CD4-positive, alpha-beta T cell treated with Interferon alpha-2 for 1 hour (primary cell): ENCODE measurements at places on chromosomes 11 and 22.
A peak's percentile ranks its signal among the peaks of the same experiment; 100 is the strongest.

- DNase-seq = no peak
Measured at GRCh38 chr11:108369064-108369463, 98.3 kb downstream of the C11orf65 start.

DNA sequence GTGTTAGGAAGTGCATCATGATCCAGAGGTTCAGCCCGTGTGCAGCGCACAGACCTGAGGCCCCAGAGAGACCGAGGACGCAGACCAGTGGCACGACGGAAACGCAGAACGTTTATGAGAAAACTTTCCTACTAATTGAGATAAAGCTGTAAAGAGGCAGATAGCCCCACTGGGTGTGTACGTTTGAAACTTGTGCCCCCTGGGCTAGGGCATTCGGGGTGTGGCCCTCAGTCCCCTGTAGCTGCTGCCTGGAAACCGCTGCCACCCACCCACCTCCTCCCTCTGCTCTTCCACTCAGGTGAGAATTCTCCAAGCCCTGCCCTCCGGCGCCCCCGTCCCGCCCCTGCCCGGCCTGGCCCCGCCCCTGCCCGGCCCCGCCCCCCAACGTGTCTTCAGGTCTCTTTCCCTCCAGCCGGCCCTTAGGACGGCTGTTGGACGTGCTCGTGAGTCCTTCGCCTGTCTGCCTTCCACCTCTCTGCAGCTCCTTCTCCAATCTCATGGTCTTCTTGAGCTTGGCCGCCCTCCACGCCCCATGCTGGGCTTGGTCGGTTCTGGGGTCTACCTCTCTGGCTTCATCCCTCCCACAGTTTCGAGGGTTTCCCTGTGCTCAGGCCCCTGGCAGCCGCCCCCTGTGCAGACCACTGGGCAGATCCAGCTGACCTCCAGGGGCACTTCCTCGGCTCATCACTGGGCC, 12.1 kb downstream of the MAPK8IP2 start:
- DNase-seq = no peak

GRCh38 chr11:112753706-112754105, 207.5 kb upstream of the NCAM1 start:
- no peak for DNase-seq

DNA sequence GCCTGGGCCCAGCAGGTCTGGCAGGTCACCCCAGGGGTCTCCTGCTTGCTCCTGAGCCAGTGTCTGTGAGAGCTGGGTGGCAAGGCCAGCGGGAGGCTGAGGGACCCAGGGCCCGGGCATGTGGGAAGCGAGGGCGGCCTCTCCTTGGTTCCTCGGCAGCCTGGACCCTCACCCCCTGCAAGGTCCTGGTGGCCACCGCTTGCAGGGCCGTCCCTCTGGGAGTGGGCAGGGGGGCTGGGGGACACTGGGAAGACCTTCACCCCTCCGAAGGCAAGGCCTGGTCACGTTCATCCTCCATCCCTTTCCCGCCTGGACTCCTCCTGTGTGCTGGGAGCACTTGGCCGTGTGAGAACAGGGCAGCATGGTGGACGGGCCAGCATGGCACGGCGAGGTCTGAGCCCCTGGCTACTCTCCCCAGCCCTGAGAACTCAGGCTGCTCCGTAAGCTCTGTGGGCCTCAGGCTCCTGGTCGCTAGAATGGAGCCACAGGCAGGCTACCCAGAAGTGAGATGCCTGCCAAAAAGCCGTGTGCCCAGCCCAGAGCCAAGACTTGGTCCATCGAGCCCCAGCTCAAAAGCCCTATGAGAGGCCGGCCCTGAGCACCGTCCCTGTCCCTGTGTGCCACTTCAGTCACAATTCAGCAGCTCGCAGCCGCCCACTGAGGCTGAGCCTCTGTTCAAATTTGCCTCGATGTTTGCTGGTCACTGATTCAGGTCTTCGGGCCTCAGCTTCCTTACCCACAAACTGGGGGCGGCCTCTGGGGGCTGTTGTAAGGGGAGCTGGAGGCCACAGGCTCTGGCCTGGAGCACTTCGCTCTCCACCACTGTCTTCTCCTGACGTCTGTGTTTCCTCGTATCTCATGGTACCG, 45.0 kb downstream of the IGLL1 start:
- no peak for DNase-seq

DNA sequence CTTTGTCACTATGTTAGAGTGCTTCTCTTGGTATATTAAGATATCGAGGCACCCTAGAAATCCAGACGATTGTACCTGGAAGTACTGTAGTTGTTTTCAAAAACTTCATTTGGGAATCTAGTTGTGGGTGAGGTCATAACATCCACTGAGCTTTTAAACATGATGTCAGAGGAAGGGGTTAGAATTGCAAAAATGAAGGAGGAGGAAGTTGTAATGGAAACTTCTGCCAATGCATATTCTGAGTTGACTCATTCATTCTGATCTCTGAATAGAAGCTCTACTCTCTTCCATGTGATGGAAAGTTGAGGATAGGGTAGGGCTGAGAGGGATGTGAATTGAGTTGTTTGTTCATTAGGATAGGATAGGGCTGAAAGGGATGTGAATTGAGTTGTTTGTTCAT, 7.7 kb downstream of the CD44 start:
- peak; percentile 46 for DNase-seq

- no peak for DNase-seq
Measured at GRCh38 chr11:11380883-11381282, 27.8 kb upstream of the CSNK2A3 start.

GRCh38 chr22:29257751-29258181, 10.0 kb downstream of the RHBDD3 start:
- DNase-seq = no peak

GRCh38 chr11:129145276-129145675, 46.8 kb downstream of the ARHGAP32 start:
- no peak for DNase-seq

GRCh38 chr22:46723882-46724281, 14.2 kb downstream of the CERK start:
- DNase-seq = no peak

GRCh38 chr11:5841797-5842196, at the start of gene OR52E6:
OR52E6 (minus strand) TSS chr11:5841897; CDS start chr11:5841897, 0 bp downstream.
- no peak for DNase-seq

DNA sequence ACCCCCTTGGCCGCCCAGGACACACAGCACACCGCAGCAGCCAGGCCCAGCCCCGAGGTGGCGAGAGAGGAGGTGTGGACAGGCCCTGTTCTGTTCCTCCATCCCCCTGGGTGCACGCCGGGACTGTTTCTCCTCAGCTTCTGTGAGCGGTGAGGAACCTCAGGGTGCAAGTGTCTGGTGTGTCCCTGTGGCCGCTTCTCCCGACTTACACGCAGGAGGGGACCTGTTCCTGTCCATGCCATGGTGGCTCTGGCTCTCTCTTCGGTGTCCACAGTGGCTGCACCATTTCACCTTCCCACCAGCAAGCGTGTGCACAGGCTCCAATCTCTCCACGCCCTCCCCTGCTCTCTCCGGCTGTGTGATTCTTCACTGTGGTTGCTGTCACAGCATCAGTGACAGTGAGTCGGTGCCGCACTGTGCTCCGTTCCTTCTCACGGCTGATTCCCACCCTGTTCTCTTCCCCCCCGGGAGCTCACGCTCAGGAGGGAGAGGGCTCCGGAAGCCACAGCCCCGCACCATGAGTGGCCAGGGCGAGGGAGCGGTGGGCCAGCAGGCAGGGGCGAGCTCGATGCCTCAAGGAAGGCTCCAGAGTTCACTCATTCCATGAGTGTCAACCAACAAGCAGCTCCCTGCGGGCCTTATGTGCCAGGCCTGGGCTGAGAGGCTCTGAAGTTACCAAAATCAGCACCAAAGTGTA, 18.6 kb upstream of the WNT7B start:
- DNase-seq = no peak

DNA sequence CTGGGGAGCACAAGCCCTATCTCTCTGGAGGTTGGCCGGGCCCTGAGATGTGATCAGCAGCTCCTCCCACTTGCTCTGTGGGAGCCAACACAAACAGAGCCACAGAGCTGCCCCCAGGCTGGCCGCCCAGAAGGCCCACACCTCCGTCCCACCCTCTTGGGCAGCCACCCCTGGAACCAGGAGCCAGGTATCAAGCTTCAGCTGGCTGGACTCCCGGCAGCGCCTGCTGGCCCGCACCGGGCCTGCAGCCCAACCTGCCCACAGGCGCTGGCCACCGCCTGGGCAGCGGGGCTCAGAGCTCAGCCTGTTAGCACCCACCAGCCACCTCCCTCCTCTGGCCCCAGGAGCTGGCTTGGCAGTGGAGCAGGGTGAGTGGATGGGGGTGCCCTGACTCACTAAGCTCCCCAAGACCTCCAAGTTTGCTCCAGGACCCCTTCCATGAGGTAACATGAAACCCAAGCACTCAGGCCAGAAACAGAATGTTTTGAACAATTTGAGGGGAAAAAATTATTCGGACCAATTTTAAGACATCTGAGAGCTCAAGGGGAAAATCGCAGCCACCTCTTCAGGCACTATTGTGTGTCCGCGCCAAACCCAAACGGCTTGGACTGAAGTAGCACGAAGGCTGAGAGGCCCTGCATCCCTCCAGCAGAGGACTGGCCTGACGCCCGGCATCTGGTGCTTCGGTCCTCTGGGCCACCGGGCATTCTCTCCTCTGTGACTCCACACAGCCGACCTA, 450.8 kb downstream of the SOX6 start:
- DNase-seq = no peak

GRCh38 chr11:80815752-80816453, 1375.1 kb upstream of the TENM4 start:
- DNase-seq = no peak

DNA sequence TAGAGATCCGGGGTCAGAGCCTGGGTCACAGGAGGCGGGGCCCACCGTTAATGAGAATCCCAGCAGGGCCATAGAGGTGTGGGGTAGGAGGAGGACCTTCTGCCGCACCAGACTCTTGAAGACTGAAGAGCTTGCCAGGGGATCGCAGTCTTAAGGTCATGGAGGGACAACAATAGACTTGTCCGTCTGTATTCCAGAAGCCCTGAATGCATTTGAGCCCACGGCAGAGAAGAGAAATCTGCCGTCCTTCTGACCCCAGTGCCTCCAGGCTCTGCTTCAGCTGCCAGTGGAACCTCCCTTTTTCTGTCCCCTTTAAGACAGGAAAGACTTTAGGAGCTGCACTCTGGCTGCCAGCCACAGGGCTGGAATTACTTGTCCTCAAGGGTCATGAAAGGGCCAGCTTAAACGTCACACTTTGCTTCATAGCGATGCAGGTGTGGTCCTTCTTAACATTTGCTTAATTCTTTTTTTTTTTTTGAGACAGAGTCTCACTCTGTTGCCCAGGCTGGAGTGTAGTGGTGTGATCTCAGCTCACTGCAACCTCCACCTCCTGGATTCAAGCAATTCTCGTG, 15.5 kb upstream of the ST3GAL4 start:
- DNase-seq = no peak

DNA sequence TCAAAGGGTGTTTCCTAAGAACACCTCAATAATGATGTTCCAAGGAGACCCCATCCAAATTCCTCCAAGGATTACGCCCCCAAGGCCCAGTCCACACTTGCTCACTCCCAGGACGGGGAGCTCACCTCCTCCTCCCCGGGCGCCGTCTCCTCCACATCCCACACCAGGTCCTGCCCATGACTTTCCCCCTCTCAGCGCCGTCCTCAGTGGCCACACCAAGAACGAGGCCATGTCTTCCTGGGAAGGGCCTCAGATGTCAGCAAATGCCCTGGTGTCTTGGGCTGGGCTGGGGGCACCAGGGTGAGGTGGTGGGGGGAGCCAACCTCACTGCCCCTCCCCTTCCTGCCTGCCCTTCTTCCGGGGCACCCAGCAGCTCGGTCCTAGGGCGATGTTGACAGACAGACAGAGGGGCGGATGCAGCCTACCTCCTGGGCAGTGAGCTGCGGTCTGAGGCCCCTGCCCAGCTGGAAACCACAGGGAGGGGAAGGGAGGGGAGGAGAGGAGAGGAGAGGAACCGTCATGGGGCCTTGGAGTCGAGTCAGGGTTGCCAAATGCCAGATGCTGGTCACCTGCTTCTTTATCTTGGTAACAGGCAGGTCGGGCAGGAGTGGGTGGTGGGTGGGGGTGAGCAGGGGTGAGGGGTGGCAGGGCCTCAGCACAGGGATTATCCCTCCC, at the start of the genes C11orf21 and TSPAN32:
Gene C11orf21 (minus strand): TSS at position 288 of the 675 bp plus-strand sequence. CDS start 110 bp downstream, at position 178.
Gene TSPAN32 (plus strand): TSS at position 383 of the 675 bp plus-strand sequence. CDS start 137 bp downstream, at position 520.
- peak; percentile 75 for DNase-seq

- peak; percentile 41 for DNase-seq
Measured at GRCh38 chr11:118438314-118438931, 2.1 kb downstream of the KMT2A start.

- peak; percentile 60 for DNase-seq
Measured at GRCh38 chr11:44538375-44539054, 26.9 kb upstream of the CD82 start.

DNA sequence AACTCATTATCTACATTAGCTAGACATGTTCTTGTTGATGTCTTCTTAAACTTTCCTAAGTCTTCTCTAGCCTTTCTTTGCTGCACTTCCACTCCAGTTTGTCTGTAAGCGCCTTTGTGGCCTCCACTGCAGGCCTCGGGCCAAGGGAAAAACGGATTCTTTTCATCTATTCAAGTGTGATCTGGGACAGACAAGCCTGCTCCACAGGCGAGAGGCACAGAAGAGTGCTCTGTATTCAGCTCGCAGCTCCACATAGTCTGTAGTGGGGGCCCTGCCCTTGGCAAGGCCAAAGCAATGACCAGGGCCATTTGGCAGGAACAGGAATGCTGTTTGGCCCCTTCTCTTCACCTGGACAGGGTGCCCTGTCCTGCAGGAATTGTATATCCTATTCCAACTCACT, 84.1 kb upstream of the BARX2 start:
- no peak for DNase-seq

DNA sequence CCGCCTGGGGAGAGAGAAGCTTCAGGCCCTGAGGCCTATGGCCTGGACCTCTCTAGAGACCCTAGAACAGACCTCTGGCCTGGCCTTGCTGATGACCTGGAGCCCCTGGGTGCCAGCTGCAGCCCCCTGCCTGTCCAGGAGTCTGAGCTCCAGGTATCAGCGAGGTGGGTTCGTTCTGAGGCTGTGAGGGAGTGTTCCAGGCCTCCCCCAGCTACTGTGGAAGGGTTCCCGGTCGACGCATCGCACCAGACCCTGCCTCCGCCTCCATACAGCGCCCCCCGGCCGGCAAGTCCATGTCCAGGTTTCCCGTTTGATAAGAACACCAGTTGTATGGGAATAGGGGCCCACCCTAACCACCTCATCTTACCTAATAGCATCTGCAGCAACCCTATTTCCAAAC, 111.1 kb downstream of the KCNQ1 start:
- no peak for DNase-seq

- DNase-seq = no peak
Measured at GRCh38 chr22:36852056-36852973, 8.5 kb upstream of the NCF4 start.

DNA sequence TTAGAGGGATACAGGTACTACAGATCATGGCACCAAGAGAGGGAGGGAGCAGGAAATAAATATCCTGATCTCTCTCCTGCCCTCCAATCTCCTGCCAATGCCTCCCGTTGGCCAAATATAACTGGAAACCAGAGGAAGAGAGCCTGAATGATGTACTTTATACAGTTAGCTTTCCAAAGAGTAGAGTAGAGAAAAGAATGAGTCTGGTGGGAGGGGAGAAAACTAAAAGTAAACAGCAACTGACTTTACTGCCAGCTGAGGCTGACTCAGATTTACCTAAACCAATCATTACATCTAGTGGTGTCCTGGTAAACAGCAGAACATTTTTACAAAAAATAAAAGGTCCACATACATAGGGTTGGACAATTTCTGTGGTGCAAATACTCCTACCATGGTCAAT, 5.1 kb downstream of the MPZL3 start:
- no peak for DNase-seq

- DNase-seq = no peak
Measured at GRCh38 chr11:105392556-105392955, 217.3 kb upstream of the GRIA4 start.

- DNase-seq = no peak
Measured at GRCh38 chr11:132623511-132623910, 908.8 kb downstream of the OPCML start.

- no peak for DNase-seq
Measured at GRCh38 chr11:41031551-41032060, 427.8 kb downstream of the LRRC4C start.
